ENCODE measurements at places on chromosomes 5 and 9. TPM values are rescaled to one million over a fixed set of nuclear protein-coding genes. Genes with fewer than 3 reads are reported as not detected.

CDH6 gene
- not detected for total RNA-seq

TMEM203 gene
- 44.7 TPM for total RNA-seq

UBAP1 gene
- total RNA-seq, result 19.1 TPM

DNA sequence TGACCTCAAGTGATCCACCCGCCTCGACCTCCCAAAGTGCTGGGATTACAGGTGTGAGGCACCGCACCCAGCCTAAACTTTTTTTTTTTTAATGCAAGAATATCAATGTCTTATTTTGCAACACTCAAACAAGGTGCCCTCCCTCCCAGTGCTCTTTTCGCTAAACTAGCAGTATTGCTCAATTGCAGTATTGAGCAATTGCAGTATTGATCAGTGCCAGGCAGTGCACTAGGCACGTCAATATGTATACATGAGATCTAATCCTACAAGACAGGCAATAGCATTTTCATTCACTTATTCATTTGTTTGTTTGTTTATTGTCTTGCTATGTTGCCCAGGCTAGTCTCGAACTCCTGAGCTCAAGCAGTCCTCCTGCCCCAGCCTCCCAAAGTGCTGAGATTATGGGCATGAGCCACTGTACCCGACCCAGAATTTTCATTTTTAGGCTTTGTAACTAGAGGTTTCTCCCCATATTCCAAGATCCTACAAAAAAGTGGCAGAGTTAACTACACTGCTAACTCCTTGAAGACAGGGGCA, 94.5 kb downstream of the TTLL11 start:
- no peak for DNase-seq

DNA sequence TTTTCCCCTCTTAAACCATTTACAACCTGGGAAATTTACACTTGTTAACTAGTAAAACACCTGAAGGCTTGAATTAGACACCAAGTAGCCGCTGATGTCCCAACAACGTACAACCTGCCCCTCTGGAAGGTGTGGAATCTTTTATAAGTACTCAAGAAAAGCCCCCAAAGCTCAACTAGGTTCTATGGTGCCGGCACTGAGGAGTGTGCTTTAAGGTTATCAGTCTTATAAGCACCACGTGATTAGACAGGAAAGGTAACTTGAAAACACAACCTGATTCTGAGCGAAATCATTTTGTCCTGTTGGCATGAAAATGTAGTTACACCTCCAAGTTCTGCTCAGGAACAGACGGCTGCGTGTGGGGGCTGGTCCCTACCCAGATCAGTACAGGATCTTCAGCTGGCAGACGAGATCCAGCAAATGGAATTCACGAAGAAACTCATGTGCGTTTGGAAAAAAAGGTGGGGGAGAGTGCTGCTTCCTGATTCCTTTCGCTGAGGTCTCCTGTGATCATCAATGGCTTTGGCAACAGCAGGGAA, 195.5 kb downstream of the MEF2C start:
- no peak for DNase-seq

- DNase-seq, result no peak
Measured at GRCh38 chr5:123517476-123517875, 5.5 kb downstream of the CSNK1G3 start.

DNA sequence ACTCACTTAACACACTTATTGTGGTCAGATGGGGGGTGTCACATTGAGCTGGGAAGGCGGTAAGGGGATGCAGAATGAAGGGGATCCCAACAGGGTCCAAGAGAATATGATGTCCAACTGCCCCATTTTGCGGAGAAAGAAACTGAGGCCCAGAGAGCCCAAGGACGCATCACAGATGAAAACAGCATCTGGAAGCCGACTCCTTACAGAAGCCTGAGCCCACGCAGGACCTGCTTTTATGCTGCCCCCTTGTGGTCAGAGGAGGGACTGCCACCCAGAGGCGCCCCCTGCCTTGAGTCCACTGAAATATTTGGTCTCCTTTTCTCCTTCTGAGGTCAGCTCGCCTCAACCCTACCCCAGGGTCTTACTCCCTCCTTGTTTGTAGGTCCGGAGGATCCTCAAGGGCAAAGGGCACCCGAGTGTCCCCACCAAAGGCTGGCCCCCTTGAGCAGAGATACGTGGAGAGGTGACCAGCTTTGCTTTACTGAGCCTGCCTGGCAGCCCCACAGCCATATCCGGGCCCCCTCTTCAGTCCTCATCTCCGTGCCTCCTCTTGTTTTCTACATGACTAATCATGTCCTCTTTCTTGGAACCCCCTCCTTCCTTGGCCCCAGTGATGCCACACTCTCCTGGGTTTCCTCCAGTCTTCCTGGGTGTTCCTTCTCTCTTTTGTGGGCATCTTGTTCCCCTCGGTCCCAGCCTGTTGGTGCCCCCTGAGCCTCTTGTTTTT, 30.0 kb upstream of the TTLL11 start:
- DNase-seq, result peak; percentile 73

DNA sequence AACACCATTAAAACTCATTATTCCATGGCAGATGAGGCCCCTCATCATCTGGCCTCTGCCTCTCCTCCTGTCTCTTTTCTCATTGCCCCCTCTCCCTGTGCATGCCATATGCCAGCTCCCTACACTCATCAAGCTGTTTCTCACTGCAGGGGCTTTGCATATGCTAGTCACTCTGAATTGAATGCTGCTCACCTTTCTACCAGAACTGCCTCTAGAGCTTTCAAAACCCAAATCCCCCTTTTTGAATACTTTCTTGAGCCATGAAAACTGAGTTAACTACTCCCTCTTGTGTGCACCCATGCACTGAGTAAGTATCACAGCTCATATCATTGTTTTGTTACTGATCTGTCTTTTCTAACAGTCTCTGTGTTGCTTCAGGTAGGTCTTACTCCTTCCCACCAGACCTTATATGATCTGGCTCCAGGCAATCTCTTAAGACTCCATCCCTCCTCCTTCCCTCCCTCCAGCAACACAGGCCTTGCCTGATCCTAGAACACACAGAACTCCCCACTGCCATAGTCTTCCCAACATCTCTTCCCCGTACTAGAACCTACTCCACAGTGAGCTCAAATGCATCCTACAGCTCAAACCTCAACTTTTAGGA, 60.5 kb downstream of the ASTN2 start:
- DNase-seq, result no peak

GRCh38 chr9:95953986-95954385, 78.5 kb downstream of the ERCC6L2 start:
- DNase-seq, result no peak

DNA sequence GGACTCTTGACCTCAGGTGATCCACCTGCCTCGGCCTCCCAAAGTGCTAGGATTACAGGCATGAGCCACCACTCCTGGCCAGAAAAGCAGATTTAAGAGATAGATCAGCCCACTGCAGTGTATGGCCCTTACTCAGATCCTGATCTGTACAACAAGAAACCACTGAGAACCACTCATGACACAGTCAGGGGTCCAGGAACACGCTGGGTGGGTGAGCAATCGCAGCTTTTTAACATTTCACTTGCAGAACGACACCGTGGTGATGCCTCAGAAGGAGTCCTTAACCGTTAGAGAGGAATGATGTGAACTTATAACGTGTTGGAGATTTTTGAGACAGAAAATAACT, 45.3 kb upstream of the NSMF start:
- DNase-seq, result no peak

- no peak for DNase-seq
Measured at GRCh38 chr9:90846770-90847419, 45.3 kb downstream of the SYK start.

- no peak for DNase-seq
Measured at GRCh38 chr9:35629597-35629996, 11.4 kb upstream of the CD72 start.

GRCh38 chr9:134634176-134634575, 7.4 kb upstream of the COL5A1 start:
- no peak for DNase-seq

GRCh38 chr9:123425836-123426365, 69.9 kb downstream of the CRB2 start:
- DNase-seq, result no peak
